ENCODE measurements at places on chromosomes 7 and 10. TPM values are rescaled to one million over a fixed set of nuclear protein-coding genes. Genes with fewer than 3 reads are reported as not detected.

DNA sequence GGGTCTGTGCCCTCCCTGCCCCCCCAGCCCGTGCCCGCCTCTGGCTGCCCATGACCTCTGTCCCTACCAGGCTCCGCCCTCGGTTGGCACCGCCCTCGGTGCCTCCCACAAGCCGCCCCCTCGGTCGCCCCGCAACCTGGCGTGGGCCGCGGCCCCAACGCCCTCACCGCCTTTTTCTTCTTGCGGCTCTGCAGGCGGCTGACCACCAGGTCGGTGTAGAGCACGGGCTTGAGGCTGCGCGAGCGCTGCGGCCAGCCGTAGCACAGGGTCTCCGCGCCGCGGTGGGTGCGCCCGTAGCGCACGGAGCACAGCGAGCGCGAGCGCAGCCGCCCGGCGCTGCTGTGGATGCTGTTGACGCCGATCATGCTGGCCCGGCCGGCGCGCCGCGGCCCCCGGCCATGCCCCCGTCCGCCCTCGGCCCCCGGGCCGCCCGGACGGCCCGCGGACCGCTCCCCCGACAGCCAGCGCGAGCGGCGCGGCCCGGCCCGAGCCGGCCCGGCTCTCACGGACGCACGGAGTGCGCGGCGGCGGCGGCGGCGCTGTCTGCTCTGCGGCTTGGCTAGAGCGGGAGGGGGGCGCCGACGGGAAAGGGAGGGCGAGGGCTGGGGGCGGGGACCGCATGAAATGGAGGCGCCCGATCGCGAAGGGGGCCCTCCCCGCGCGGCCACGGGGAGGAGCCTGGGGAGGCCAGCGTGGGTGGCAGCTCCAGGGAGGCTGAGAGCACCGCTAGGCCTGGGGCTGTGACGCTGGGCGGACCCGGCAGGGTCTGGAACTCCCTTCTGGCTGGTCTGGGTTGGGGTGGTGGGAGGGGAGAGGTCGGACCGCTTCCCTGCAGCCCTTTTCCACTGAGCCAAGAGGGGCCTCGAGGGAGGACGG is 9.6 kb downstream of the PSD start:
- peak; percentile 81 for DNase-seq

The KBTBD2 gene
- total RNA-seq = 49.5 TPM

DNA sequence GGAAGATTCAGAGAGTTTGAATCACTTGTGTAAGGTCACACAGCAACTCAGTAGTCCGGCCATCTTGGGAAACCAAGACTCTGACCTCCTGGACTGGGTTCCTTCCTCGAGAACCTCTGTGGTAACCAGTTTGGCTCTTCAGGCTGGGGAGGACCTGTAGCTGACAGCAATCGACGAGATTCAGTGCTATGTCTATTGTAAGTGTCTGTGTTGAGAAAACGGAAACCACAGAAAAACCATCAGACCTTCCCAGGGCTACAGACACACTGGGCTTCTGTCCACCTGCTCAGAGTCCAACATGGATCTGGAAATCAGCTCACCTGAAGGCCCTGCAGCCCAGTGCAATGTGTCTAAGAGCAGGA is 403.7 kb downstream of the RPS24 start:
- no peak for DNase-seq

The CHCHD2 gene
- 742 TPM for total RNA-seq

- DNase-seq = no peak
Observed at GRCh38 chr10:49827297-49827696, 65.2 kb upstream of the OGDHL start.

DNA sequence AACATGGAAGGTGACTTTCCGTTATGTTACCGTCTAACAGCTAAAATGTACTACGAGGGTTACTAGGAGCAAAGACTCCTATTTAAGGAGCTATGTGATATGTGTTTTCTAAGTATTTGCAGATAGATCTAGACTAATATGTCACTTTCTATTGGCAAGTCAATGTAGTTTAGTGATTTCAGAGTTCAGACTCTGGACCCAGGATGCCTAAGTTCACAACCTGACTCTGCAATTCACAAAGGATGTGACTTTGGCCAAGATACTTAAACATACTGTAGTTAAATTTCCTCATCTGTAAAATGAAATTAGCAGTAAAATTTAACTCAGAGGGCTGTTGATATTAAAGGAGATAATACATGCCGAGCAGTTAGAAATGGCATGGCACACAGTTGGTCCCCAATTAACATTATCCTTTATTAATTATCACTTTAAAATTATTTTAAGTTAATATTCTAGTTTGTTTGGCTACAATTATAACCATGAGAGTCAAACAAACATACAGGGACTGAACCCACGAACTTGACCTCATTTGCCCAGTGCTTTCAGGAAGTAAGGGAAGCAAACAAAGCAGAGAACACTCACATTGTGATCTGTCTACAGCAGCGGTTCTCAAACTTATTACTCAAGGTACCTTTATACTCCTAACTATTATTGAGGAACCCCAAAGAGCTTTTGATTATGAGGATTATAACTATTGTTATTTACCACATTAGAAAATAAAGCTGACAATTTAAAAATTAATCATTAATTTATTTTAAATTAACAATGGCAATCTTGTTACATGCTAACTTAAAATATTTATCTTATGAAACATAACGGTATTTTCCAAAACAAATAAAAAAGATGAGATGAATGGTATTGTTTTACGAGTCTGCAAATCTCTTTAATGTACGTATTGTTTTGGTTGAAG is 94.4 kb downstream of the ANK3 start:
- no peak for DNase-seq

- DNase-seq = no peak
Observed at GRCh38 chr7:155631155-155631554, 13.3 kb upstream of the RBM33 start.

DNA sequence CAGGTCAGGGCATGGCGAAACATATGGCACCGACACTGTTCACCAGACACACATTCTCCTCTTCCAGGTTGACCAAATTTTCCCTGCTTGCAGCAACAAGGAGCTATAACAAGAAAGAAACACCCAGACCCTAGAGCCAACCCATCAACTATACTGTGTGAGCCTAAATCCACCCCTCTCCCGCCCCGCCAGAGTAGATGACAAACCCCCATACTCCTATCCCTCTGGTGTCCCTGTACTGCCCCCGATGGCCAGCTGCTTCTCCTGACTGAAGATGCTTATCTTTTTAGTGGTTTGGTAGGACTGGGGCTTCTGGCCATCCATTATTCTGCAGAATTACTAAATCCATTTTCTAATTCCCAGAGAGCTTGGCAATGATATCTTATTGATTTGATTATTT is 70.1 kb upstream of the EEPD1 start:
- DNase-seq = no peak

GRCh38 chr7:114957444-114957843 is 35.5 kb downstream of the MDFIC start:
- DNase-seq = no peak

DNA sequence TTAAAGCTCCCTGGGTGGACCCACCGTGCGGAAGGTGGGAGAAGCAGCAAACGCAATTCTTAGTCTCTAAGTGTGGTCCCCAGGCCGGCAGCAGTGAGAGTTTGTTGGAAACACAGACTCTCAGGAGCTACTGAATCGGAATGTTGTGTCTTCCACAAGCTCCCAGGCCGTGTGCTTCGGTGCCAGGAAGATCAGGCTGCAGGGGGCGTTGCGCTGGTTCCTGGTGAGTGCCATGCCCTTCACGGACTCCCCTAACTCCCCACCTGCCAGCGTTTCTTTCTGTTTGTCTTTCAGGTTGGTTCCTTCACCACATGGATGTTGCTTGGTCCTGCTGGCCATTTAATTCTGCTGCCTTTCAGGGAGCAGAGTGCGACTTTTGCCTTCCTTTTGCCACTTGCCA is 91.2 kb upstream of the PITRM1 start:
- DNase-seq = no peak

The HMX3 gene
- total RNA-seq = 0.20 TPM

The ARL3 gene
- total RNA-seq = 6.8 TPM

DNA sequence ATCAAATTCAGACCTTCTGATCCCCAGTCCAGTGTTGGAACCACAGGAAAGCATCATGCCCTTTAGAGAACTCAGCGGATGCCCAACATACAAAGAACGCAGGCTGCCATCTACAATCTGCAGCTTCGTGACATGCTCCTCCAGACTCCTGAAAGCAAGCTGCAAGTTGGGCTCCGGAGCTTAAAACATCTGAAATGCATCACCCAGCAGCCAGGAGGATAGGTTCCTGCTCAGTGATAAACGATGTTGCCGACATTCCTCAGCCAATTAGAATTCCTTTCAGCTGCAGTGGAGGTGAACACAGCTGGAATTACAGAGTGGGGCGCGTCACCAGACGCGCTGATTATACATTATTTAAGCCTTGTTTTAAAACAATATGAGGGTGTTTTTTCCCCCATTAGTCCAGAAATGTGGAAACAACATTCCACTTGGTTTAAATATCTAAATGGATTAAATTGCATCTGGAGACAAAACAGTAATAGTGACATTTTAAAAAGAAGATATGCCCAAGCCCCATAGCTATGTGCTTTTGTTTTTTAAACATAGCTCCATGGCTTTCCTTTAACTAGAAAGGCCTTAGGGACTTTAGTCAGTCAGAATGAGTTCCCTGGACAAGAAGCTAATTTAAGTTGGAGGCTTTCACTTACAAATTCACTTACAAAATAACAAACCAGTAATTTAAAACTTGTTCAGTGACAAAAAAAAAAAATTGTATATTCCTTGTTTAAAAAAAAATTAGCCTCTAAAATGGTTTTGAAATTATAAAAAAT is 6.3 kb downstream of the SMURF1 start:
- no peak for DNase-seq

DNA sequence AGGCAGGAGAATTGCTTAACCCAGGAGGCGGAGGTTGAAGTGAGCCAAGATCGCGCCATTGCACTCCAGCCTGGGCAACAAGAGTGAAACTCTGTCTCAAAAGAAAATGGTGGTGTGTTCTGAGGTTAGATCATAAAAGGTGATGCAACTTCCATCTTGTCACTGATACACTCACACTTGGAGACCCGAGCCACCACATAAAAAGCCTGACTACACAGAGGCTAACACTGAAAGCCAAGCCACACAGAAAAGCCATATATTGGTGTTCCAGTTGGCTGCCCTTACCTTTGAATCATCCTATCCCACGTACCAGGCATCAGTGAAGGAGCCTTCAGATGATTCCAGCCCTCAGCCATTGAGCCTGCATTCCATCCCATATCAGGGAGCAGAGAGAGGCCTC is 4.0 kb downstream of the MORN4 start:
- DNase-seq = no peak

GRCh38 chr7:42961170-42961569 is 29.0 kb downstream of the MRPL32 start:
- no peak for DNase-seq

The ARHGEF35 gene
- 4.6 TPM for total RNA-seq

DNA sequence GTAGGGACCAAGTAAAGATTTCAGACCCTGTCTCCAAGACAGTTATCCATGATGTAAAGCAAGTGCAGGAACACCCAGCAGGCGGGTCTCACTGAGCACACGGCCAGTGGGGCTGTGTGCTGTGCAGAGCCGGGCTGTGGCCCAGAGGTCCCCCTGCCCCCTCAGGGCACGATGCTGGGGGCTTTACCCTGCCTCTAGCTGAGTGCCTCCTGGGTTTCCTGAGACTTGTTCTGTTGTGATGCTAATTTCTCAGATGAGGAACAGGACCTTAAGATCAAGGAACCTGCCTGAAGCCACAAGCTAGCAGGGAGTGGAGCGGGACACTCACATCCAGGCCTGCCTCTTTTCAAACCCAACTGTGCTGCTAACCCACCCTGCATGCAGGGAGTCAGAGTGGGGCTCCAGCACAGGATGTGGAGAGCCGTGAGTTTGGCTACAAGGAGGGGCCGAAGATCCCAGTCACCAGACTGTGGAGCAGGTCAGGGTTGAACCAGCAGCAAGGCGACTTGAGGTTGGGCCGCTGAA is 76.1 kb upstream of the LYZL2 start:
- DNase-seq = no peak

All from activated naive CD4-positive, alpha-beta T cell treated with anti-CD3 and anti-CD28 coated beads, Interleukin-2, amount 50 U/mL, for 72 hours (primary cell).